ENCODE measurements at places on chromosomes 1 and 21.
A peak's percentile ranks its signal among the peaks of the same experiment; 100 is the strongest.

- no peak for DNase-seq
Measured at GRCh38 chr1:175548774-175549173, 194.6 kb downstream of the TNR start.

DNA sequence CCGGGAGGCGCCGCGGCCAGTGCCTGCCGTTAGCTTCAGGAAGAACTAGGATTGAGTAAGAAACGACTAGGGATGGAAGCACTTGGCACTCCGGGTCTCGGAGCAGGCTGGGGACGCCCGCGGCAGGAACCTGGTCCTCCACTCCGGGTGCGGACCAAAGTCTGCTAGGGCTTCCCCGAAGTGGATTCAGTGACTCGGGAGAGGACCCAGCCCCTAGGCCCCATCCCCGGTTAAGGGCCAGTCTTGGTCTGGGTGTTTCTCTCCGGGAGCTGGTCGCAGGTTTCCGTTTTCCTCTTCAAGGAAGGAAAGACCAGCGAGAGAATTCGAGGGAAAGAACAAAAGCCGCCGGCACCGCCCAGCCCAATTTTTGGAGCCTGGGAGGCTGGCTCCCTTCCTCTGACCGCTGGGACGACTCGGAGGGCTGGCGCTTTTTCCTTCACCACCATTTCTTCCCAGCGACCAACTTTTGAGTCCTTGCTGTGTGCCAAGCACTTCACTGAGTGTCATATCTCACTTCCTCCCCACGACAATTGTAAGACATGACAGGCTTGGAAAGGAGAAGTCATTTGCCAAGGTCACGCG lies 16.8 kb upstream of the STMN1 start:
- DNase-seq: no peak

- no peak for DNase-seq
Measured at GRCh38 chr1:12340544-12340930, 110.7 kb downstream of the VPS13D start.

DNA sequence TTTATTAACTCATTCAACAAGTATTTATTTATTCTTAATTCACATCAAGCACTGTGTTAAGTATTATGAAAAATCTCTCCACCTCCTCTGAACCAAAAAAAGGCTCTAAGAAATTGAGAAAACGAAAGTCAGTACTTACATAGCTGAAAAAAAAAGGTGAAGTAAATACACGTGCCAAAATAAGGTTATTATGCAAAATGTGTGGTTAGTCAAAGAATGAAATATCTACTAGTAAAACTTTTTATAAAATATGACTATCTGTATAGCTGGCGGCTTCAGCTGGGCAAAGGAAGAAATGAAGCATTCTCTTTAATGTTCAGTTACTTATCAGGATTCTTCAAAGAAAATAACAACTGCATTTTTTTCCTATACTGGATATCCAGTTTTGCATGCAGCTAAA lies 35.5 kb upstream of the ASPM start:
- no peak for DNase-seq

DNA sequence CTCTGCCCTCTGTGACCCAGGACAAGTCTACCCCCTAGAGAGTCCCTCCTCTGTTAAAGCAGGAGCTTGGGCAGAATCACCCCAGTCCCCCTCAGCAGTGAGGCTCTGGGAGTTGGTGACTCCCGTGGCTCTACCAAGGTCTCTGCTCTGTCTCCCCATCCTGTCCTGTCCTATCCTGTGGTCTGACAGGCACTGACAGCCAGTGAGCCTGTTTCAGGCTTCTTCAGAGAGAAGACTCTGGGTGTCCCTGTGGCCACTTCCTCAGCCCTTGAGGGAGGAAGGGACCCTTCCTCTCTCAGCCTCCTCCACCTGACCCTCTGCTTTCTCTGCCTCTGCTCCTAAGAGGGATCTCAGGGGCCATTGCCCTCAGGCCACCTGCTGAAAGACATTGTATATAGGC lies 148.7 kb downstream of the FCRL5 start:
- no peak for DNase-seq

DNA sequence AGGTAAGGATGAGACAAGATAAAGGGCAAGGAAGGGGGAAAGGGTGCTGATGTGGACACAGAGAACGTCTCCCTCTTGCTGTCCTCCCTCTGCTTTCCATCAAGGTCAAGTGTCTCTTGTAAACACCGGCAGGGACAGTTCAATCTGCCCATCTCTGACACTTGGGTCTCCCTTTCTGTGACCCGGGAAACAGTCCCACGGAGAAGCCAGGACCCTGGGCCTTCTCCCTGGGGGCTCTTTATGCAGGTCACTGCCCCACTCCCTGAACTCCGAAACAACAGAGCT lies 254.3 kb downstream of the LTN1 start:
- DNase-seq: no peak

GRCh38 chr1:154182344-154183045 lies 9.4 kb downstream of the TPM3 start:
- peak; percentile 55 for DNase-seq

- no peak for DNase-seq
Measured at GRCh38 chr1:203807196-203807595, 11.8 kb downstream of the ZBED6 start.

GRCh38 chr1:233627823-233628222 lies 13.9 kb downstream of the KCNK1 start:
- no peak for DNase-seq

DNA sequence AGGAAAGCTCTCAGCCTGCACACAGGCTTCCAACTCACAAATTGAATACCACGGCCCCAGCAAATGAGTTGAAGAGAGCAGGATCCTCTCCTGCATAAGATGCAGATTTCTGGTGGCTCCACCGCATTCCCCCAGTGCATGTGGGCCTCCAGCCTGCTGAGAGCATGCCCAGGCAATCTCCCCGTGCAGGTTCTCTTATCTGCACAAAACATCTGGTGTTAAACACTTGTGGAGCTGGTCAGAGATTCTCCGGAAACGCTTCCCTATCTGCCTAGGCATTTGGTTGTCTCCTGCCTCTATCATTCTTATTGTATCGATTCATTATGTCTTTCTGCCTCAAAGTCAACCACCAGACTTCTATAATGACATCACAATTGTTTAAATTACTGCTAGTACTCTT lies 1349.0 kb upstream of the B3GALT2 start:
- no peak for DNase-seq

DNA sequence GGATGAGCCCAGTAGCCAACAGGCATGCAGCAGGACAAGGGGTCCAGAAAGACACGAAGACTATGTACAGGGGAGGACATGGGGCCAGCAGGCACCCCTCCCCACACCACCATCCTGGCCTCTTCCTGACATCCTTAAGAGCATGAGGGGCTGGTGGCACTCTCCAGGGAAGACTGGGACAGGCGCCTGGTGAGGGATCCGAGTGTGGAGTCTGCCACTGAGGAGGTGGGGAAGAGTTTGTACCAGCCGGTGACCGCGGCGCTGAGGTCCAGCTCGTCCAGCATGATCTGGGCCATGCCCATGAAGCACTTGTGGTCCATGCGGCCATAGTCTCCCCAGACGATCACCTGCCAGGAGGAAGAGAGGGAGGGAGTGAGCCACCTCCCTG lies 39.1 kb downstream of the RIMS3 start:
- no peak for DNase-seq

GRCh38 chr1:202230939-202231645 lies 37.5 kb downstream of the LGR6 start:
- DNase-seq: no peak

DNA sequence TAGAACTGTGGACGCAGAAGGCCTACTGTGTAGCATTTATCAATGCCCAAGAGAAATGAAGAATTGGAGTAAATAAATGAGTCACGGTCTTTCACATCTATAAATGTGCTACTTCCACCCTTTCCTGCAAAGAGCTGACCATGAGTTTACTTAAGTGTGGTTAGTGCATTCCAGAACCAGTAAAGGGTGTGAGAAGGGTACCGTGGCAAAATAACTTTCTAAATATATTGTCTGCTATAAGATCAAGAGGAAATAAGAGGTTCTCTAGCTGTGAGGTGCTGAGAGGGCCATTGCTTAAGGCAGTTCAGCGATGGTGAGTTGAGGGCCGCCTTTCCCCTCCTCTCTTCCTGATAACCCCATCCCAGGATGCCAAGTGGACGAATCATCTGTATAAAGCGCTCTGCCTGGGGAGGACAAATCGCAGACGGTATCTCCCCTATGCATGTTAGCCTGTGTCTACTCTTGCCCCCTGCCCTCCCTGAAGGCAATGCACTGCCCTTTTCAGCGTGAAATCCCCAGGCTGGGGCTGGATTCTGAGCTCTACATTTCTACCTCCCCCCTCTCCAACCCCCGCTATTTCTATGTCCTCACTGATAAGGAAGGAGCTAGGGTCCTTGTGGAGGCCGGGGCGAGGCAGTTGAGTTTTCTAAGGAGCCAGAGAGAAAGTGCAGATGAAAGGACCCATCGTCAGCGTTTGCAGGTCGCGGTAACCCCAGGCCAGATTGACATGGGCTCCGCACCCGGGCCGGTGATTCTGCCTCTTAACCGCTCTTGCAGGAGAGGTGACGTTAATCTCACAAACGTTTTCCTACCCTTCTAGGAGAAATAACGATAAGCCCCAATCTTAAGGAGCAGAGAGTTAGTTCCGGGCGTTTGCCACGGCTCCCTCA lies 1.5 kb upstream of the NCAM2 start:
- DNase-seq: no peak

- no peak for DNase-seq
Measured at GRCh38 chr1:19596065-19596713, 47.9 kb upstream of the NBL1 start.

DNA sequence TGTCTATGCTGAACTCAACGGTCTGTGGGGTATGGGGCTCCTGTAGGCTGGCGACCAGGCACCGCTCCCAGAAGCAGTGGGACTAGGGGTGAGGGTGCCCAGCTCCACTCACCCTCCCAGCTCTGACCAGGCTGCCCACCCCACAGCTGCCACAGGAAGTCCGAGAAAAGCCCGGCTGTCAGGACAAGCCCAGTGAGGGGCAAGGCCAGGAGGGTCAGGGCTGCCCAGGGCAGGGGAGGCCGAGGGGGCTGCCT lies 3.5 kb upstream of the TMEM52 start:
- no peak for DNase-seq

- no peak for DNase-seq
Measured at GRCh38 chr1:247336390-247336789, 4.7 kb upstream of the ZNF496 start.

GRCh38 chr1:164937291-164937690 lies 378.3 kb downstream of the PBX1 start:
- DNase-seq: no peak

GRCh38 chr1:2379733-2380404 lies 11.5 kb downstream of the MORN1 start:
- DNase-seq: no peak

DNA sequence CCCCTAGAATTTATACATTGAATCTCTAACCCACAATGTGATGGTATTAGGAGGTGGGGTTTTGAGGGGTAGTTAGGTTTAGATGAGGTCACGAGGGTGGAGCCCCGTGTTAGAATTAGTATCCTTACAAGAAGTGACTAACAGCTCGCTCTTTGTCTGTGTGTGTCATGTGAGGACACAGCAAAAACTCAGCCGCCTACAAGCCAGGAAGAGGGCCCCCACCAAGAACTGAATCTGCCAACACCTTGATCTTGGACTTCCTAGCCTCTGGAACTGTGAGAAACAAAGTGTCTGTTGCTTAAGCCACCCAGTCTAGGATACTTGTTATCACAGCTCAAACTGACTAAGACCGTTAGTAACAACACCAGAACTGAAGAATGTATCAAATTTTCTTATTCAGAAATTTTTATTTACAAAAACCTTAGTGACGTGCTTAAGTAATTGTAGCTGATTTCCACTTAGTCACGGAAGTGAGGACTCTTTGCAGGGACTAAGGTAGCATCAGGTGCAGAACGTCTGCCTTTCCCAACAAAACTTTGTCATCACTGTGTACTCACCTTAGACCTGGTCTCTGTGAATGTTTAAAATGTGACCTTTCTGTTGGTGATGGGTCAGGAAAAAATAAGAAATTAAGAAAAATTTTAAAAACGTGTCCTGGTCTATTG lies 24.5 kb upstream of the LRRC8C start:
- no peak for DNase-seq

DNA sequence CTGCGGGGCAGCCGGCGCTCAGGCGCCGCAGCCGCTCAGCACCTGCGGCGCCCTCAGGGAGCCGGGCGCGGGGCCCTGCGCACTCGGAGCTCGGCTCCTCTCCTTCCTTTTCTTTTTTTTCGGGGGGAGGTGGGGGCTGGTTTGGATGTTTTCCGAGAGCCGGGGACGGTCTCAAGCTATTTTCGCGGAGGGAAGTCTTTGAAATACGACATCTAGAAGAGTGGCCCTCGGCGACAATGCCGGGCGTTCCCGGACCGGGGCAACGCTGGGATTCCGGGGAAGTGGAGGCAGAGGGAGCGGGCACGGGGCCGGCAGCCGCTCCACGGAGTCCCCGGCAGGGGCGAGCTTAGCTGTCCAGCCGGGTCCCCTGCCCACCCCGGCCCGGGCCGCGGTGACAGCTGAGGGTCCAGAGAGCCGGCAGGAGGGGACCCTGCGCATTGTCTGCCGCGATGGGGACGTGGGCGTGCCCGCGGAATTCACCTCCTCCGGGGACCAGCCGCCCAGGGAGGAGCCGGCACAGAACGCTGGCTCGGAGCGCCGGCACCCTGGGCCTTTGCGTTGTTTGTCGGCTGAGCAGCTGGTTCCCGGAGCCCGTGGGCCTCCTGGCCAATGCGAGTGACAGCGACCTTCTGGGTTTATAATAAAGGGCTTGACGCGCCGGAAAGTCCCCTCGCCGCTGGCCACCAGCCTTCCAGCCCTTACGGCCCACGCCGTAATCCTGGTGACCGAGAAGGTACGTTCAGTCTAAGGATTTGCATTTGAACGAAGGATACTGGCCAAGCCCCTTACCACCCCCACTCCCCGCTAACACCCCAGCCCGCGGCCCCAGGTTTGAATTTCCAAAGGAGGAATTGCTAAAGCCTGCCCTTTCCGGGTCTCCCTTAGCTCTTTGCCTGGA lies 582 bp downstream of the SLC37A1 start:
- no peak for DNase-seq

DNA sequence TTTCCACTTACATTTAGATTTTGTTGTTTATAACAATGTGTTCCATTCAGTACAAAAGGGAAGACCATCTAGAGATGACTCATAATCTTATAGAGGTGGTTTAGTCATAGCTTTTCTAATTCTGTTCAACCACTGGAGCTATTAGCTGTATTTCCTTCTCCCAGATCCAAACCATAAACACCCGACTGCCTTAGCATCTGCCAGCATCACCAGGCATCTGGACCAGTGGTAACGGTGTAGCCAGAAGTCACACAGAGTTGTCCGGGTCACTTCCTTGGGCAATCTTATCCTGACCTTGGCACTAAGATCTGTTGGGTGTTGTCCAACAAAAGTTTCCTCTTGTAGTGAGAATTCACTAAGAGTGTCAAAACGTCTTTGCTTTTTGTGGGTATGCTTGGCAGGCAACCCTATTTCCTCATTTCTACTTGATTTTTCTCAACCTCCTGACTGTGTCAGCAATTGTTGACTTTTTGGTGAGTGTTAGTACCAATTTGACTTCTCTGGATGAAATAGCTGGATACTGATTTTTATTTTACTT lies 372.1 kb upstream of the B3GALT2 start:
- DNase-seq: peak; percentile 33

- DNase-seq: no peak
Measured at GRCh38 chr1:198270273-198270828, 113.6 kb downstream of the NEK7 start.
